AML-193 (cell line): ENCODE measurements at places on chromosomes 1 and 21.
A peak's percentile ranks its signal among the peaks of the same experiment; 100 is the strongest.

DNA sequence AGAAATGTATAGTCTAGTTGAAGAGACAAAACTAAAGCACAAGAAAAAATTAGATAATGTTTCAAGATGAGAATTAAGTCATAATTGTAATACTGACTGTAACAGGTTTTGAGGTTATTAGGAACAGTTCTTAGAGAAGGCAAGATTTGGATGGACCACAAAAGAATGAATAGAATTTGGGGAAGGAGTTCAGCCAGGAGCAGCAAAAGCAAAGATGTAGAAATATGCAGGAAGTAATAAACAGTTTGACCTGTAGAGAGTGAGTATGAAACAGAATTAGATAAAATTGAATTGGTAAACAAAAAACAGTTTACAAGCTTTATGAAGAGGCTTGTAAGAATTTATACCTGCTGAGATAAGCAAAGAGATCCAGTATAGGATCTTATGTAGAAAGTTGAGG, 16.3 kb downstream of the VPS45 start:
- no peak for DNase-seq

GRCh38 chr1:14413819-14414490, 184.5 kb upstream of the KAZN start:
- DNase-seq, result no peak

- DNase-seq, result no peak
Measured at GRCh38 chr1:60133000-60133673, 59.6 kb upstream of the C1orf87 start.

GRCh38 chr1:226643611-226644540, 95.2 kb downstream of the ITPKB start:
- no peak for DNase-seq

GRCh38 chr1:183385340-183386144, 32.6 kb downstream of the NMNAT2 start:
- no peak for DNase-seq

DNA sequence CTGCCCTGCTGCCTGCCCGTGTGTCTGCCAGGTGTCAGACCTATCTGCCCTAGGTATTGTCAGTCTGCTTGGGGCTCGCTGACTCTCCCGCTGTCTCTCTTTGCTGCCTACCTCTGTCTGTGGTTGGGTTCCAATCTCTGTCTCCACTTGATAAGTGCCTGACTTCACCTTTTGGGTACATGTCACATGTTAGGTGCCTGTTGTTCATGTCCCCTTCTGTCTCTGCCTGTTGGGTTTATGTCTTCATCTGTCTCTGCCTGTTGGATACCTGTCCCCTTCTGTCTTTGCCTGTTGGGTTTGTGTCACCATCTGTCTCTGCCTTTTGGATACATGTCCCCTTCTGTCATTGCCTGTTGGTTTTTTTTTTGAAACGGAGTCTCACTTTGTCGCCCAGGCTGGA, 14.6 kb downstream of the RPS6KA1 start:
- DNase-seq, result no peak

DNA sequence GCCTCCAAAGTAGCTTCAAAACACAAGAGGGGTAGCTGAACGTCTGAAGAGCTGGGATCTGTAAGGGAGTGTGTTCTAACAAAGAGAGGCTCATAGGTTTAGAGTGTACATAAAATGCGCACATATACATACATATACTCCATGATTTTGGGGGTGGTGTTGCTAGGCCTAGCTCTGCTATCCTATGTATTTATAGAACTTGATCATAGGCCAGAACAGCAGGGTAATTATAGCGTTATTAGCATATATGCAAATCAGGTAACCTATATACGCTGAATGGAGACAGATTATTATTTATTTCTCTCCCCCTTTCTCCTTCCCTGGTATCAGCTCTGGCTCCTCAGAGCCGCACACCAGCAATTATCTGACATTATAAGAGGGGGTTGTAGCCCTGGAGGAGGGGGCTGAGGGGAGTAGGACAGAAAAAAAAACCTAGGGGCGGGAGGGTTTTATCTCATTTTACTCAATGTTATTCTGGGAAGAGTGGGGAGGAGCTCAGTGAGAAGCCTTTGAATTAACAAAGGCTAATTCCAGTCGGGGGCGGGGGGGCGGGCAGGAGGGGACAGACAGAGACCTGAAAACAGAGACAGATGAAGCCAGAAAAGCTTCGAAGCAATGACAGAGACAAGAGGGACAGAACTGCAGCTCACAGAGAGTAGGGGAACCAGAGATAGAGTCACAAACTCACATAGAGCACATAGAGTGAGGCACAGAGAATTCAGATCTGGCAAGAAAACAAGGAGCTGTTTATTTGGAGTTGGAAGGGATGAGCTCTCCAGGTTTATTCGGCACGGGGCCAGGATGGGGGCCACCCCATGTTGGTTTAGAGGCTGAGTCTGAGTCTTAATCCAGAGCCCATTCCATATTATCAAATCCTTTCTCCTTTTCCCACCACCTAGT, 63.0 kb downstream of the RHBG start:
- no peak for DNase-seq

DNA sequence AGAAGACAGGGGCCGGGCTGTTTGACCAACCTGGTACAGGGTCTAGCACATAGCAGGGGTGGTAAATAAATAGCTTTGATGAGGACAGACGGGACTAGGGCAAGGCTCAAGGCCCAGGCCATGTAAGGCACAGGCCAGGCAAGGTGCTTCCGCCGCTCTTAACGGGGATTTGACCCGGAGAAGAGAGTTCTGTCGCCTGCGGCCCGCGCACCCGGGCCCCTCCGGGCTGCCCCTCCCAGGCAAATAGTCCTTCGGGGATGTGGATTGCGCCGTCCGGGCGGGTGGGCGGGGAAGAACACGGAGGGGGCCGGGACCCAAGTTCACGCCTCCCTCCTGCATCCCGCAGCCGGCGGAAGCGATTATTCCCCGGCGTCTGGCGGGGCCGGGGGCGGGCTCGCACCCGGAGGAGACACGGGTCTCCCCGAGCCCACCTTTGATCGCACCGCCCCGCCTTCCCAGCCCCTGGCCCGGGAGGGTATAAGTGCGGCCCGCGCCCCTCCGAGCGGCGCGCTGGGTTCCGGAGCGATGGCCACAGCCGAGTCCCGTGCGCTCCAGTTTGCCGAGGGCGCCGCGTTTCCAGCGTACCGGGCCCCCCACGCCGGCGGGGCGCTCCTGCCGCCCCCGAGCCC, at the start of gene MIXL1:
TSS of gene MIXL1 (plus strand) at position 508 of the 629 bp plus-strand sequence. CDS start at position 526, 18 bp downstream.
- DNase-seq, result no peak

DNA sequence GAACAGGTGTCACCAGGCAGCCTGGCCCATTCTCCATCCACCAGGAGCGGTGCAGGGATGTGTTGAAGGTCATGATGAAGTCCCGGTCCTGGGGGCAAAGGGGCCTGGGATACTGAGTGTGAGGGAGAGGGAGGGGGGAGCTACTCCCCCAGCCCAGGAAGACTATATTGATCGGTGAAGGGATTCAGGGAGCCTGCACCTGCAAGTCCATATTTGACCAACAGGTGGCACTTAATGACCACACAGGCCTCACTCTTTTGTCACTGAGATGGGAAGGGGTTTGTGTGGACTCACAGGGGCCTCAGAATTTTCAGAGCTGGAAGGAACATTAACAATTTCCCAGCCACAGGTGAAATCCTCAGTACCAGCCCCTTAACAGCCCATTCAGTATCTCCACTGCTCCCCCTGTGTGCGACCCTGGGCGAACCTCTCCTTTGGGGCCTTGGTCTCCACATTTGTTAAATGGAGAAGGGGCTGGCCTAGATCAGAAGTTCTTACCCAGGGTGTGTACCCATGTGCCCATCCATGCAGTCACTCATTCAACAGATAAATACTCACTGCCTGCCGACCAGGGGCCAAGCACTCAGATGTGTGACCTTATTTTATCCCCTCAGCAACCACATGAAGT, 55.6 kb downstream of the NKAIN1 start:
- DNase-seq, result no peak

DNA sequence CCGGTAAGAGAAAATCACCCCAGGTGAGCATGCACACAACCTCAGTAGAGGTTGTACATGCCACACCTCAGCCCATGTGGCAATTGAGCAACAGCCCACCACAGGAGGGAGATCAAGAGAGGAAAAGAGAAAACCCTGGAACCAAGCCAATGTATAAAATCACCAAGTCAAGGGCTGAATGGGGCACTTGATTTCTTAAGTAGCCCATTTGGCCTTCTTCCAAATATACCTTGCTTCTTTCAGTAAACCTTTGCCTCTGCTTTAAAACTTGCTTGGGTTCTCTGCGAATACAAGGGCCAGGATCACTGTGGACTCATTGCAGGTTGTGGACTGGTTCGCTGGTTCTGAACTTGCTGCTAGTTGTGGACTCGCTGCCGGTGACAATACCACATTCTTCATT, 1814.0 kb downstream of the PLA2G4A start:
- DNase-seq, result no peak

- DNase-seq, result peak; percentile 39
Measured at GRCh38 chr1:166432655-166433054, 265.9 kb upstream of the FAM78B start.

- DNase-seq, result no peak
Measured at GRCh38 chr1:48221122-48221521, 1.4 kb upstream of the SLC5A9 start.

GRCh38 chr1:94335950-94336349, 82.2 kb upstream of the ABCD3 start:
- DNase-seq, result peak; percentile 62

- DNase-seq, result no peak
Measured at GRCh38 chr1:224605482-224606181, 10.5 kb upstream of the CNIH3 start.

DNA sequence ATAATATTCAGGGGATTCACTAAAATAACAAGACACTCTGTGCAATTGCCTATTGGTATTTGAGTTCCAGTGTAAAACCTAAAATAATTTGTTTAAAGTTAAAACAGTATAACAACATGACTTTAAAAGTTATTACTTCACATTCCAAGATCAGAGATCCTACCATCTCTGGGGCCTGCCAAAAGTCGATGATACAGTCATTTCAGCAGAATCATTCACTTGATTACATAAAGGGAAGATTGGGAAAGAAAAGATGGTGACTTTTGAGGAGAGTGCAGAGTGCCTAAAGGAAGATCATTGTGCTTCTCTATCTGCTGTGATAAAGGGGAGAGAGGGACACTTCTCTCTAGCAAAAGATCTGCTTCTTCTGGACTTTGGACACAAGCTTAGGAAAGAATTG, 784.4 kb upstream of the ADGRL4 start:
- DNase-seq, result no peak

DNA sequence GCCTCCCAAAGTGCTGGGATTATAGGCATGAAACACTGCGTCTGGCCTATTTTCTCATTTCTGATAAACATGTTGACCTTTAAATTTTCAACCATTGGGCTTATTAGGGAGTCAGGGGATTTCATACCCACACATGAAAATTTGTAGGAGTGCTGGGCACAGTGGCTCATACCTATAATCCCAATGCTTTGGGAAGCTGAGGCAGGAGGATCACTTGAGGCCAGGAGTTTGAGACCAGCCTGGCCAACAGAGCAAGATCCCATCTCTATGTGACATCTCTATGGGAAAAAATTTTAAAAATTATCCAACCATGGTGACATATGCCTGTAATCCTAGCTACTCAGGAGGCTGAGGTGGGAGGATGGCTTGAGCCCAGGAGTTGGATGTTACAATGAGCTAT, 10.5 kb upstream of the H3-3A start:
- no peak for DNase-seq

DNA sequence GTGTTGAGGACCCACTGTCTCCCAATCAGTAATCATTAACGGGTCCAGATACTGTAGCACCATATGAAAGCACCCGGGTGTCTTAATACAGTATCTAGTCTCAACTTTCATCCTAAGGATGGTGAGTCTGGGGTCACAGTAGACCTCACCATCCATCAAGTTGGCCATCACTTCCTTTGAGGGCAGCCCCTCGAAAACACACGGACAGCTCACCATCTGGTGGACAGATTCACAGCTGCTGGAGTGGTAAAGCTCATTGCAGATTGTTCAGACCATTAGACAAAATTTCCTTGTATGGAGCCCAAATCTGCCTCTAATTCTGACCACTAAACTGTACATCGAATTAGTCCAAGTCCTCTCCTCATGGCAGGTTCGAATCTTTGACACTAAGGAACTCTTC, 123.1 kb downstream of the PGBD5 start:
- no peak for DNase-seq

- DNase-seq, result no peak
Measured at GRCh38 chr1:203276916-203277545, 28.3 kb upstream of the BTG2 start.

DNA sequence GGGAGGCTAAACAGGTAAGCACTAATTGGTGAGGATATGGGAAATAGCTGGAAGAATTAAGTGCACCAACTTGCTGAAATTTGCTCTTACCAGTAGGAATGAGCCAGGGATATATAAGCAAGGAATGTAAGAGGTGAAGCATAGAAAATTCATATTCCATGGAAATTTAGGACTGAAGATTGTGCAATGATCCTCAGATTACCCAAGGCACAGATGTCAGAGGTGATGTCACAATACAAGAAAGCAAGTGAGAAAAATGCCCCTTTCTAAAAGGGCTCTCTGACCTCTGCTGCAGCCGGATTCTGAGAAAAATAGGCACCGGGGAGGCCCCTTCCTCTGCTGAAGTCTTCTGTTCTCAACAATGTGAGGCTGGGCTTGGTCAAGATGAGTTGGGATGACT, 112.3 kb upstream of the ZNF678 start:
- no peak for DNase-seq

GRCh38 chr1:172398193-172398592, 22.3 kb upstream of the C1orf105 start:
- DNase-seq, result no peak

DNA sequence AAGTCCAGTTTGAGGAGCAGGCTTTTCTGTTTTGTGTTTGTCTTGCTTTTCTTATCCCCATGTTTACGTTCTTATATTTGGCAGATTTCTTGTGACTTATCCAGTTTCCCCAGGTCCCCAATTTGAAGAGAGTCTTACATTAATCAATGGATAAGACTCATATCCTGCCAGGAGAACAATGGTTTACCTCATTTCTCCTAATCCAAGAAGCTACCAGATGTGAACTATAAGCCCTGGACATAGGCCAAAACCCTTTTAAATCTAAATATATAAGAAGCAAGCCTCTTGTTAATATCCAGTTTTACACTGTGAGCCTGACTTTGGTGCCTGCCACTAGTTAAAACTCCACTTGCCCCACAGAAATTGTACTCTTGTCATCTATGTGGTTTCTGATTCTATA, 15.1 kb upstream of the COP1 start:
- no peak for DNase-seq
